ENCODE measurements at places on chromosomes 13 and 19.

- no peak for DNase-seq
Measured at GRCh38 chr19:29887442-29887855, 54.6 kb upstream of the URI1 start.

DNA sequence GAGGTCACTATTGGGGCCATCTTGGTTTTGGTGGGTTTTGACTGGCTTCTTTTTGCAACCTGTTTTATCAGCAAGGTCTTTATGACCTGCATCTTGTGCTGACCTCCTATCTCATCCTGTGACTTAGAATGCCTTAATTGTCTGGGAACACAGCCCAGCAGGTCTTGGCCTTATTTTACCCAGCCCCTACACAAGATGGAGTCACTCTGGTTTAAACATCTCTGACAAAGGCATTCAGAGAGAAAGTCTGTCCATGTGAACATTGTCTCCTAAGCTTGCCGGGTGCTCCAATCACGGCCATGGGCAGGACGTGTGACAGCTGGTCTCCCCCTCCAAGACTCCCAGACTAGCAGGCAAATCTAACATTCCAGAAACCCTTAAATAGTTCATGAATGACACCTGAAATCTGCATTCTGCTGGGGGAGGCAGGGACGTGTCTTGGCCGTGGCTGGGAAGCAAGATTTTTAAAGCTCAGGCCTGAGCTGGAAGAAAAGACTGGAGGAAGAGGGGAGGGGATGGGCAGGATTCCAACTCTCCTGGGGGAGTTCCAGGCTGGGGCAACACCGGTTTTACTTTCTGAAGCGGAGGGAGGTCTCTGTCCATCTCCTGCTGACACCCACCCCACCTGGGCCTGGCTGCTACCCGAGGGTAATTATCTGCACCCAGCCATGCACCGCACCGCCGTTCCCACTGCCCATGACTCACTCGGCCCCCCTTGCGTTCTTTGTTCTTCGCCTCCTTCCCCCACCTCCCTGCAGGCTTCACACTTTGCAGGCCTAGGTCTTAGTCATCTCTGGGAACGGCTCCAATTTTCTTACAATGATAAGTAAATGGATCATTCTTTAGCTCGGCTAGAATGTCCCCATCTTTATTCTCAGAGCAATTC, 11.6 kb upstream of the OR1M1 start:
- DNase-seq: no peak

- peak; percentile 30 for DNase-seq
Measured at GRCh38 chr19:1364070-1364704, 19.5 kb upstream of the NDUFS7 start.

DNA sequence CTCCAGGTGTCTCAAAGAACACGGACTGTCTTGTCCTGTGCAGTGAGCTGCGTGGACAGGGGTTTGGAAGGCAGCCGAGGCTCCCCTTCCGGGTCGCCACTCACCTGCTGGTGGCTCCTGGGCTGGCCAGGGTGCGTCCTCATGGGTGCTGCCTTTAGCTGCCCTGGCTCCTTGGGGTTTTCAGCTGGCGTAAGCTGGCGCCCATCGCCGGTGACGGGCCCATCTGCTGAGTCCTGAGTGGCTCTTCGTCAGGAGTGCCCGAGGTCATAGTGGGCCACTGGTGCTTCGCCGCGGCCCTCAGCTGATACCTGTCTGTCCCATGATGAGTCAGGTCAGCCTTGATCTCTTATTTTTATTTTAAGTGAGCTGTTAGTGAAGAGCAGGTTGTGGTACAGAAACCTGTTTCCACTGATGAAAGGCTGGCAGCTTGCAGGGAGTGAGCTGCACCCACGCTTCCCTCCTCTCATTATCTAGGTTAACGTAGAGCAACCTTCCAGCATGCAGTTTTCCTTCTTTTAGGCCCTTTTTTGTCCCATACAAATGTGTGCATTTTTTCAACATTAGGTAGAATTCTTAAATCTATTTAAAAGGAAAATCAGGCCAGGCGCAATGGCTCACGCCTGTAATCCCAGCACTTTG, 18.4 kb downstream of the EPN1 start:
- no peak for DNase-seq
